ENCODE measurements at places on chromosomes 6 and 20.

DNA sequence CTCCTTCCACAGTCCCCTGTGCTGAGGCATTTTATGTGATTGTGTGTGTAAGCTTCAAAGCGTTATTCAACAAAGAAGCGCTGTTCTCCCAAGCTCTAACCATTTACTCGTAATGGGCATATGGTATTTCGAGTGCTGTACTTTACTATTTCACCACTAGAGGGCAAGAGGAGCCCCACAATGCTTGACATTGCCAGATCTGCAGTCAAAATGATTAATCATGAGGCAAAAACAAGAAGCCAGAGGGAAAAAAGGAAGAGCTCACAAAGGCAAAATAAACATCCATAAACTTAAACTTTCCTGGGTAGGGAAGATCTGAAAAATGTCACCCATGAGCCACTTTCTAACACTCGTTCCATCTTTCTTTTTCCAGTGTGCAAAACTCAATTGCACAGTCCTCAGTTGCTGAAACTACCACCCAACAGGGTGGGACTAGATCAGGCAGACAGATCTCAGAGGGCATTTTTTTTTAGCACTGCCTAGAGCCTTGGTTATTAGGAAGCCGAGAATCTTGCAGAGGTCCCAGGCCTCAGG, 215.0 kb upstream of the PLCB4 start:
- DNase-seq: peak; percentile 76

DNA sequence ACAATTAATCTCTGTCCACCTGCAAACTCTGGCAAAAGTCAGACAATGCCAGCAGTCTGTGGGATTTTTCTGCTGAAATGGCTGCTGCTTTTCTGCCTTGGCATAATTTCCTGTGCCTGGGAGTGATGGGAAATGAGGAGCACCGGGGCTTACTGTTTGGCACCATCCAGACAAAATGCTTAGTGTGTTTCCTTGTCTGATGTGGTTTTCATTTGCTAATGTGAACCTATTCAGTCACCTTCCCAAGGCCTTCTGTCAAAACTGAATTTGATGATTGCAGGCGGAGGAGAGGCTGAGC, 56.4 kb downstream of the CDH4 start:
- no peak for DNase-seq

DNA sequence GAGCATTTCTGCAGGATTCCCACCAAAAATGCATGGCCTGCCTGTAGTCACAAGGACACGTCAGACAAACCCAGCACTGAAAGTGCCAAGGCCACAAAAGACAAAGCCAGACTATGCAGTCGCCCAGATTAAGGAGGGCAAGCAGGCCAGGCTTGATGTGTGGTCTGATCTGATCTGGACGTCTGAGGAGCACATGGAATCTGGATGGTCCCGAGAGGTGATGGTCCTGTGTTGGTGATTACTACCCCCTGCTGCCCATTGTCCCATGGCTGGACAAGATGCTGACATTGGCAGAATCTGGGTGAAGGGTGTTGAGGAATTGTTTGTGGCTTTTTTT, 17.1 kb downstream of the NPEPL1 start:
- no peak for DNase-seq

DNA sequence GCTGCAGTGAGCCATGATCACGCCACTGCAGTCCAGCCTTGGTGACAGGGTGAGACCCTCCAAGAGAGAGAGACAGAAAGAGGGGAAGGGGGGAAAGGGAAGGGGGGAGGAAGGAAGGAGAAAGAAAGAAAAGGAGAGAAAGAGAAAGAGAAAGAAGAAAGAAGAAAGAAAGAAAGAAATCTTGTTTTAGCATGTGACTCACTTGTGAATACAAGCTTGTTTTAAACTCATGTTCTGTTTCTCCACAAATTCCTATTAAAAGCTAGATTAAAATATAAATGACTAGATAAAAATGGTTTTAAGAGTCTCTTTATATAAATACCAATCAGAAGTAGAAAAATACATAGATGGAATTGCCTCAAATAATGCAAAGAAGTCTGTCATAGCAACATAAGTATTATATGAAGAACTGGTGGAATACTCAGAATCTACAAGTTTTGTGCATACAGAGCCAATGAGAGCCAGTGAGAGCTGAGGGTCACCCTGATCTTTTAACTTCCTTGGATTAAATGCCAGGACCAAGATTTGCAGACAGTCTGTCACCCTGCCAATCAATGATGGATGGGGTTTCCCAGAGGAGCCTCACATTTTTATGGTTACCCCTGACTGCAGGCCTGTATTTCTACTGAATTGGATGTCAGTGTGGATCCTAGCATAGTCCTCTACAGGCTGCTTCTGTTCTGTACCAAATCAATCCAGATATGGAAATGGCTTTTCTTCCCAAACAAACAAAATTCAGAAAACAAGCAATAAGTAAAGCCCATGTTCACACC, 50.8 kb upstream of the LY86 start:
- DNase-seq: no peak

GRCh38 chr6:45786355-45786781, 229.3 kb downstream of the CLIC5 start:
- peak; percentile 70 for DNase-seq

DNA sequence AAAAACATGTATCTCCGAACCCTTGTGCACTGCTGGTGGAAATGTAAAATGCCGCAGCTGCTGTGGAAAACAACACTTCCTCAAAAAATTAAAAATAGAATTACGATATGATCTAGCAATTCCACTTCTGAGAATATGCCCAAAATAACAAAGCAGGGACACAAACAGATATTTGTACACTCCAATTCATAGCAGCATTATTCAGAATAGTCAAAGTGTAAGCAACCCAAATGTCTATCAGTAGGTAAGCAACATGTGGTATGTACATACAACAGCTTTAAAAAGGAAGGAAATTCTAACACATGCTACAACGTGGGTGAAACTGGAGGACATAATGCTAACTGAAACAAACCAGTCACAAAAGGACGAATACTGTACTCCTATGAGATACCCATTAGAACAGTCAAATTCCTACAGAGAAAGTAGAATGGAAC, 5.7 kb upstream of the RAB5IF start:
- DNase-seq: no peak

GRCh38 chr20:20772497-20773085, 60.1 kb upstream of the RALGAPA2 start:
- DNase-seq: no peak

- peak; percentile 23 for DNase-seq
These were observed 828 bp downstream of the ADGRB3 start for GRCh38 chr6:68635706-68636513.

GRCh38 chr6:37704923-37705238, 7.2 kb upstream of the MDGA1 start:
- DNase-seq: no peak

DNA sequence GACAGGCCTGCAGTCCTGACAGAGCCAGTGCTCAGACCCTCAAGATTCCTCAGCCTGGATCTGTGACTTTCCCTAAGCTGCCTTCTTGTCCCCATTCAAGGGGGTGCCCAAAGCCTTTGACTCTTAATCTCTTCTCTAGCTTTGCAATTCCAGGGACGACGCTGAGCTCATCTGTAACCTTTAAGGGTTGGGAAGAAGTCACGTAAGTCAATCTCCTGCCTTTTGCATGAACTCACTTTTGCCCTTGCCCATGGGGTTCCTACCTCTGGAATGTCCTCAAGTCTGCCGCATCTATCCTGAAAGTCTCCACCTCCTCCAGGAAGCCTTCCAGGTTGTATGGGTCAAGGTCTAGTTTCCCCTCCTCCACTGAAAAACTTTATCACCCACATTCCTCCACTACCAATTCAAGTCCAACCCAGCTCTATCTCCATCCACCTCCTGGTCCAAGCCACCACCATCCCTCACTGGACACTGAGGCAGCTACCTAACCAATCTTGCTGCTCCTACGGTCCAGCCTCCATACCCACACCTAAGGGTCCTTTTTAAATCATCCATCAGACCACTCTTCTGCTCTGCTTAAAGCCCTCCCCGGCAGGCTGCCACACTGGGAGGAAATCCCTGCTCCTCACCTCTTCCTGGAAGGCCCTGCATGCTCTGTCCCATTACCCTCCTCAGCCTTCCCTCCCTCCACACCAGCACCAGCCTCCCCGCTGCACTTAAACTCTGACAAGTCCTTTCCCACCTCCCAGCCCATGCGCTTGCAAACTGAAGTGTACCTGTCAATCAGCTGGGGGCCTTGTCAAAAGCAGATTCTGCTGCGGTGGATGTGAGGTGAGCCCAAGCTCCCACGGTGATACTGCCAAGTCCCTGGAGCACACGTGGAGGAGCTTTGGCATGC, 29.7 kb downstream of the PREX1 start:
- DNase-seq: no peak

GRCh38 chr6:14913931-14914330, 331.9 kb upstream of the JARID2 start:
- no peak for DNase-seq

DNA sequence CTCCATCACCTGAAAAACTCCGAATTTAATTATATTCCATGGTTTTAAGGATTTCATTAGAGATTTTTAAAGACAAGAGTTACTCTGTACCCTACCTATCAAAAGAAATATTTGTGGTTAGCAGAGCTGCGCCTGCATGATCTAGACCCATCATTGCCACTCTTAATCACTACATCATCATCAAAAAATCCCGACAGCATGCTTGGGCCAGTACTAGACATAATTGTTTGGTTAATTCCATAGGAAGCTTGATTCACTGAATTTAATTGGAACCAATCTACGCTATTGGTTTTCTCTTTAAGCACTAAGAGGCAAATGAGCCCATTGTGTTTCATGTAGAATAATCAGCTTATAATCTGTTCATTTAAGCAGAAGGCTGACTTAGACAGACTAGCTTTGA, 33.4 kb upstream of the RNF217 start:
- DNase-seq: no peak

- no peak for DNase-seq
These were observed 154.3 kb downstream of the IPCEF1 start for GRCh38 chr6:154202339-154202738.

DNA sequence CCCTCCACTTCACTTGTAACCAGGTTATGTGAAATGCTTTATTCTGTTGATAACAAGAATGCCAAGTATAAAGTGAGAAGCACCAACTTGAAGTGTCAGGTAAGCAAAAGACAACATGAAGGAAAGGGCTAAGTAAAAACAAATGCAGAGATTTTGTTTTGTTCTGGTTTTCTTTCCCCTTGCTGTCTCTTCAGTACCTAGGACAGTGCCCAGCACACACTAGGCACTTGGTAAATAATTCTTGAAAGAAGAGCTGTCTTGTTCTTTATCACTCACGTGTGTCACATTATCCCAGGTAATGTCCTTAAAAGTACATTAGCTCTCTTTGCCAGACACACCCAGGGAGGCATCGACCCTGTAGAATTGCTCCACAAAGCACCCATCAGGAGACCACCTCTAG, 350.0 kb upstream of the IRAK1BP1 start:
- DNase-seq: no peak

DNA sequence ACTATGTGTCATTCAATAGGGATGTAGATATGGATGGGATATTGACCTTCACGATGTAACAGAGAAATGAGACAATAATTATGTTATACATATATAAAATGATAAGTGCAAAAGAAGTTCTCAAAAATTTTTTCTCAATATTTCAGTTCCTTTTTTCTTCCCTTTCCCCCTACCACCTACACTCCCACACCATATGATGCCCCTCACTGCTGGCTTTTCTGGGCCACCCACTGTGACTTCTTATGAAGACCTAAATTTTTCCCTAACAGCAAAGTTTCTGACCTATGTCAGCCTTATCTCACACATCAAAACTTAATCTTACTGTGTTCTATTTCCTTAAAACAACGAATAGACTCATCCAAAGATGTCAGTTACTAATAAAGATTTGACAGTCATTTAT, 89.9 kb upstream of the MYLIP start:
- no peak for DNase-seq

GRCh38 chr20:57650266-57650665, 30.0 kb upstream of the ZBP1 start:
- no peak for DNase-seq

GRCh38 chr20:36408219-36408618, 102.1 kb downstream of the DLGAP4 start:
- DNase-seq: no peak

DNA sequence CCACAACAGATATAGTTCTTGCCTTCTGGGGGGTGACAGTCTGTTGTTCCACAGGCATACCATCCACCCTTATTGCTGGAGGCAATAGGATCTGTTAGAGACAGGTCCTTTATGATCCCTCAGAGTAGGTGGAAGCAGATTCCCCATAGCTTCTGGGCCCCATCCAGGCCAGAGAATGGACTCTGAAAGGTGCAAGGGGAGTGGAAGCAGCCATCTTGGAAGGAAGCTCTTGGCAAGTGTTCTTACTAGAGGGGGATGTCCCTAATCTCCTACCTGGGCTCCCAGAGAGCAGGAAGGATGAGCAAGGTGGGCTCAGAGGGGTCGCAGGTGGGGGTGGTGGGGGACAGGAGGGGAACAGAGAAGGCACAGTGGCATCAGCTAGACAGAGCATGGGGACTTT, 33.4 kb downstream of the CEBPB start:
- DNase-seq: no peak

DNA sequence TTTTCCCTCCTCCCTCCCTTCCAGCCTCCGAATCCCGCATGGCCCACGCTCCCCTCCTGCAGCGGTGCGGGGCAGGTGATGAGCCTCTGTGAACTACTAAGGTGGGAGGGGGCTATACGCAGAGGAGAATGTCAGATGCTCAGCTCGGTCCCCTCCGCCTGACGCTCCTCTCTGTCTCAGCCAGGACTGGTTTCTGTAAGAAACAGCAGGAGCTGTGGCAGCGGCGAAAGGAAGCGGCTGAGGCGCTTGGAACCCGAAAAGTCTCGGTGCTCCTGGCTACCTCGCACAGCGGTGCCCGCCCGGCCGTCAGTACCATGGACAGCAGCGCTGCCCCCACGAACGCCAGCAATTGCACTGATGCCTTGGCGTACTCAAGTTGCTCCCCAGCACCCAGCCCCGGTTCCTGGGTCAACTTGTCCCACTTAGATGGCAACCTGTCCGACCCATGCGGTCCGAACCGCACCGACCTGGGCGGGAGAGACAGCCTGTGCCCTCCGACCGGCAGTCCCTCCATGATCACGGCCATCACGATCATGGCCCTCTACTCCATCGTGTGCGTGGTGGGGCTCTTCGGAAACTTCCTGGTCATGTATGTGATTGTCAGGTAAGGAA, at the start of gene OPRM1:
TSS of gene OPRM1 (plus strand) at position 10 of the 612 bp plus-strand sequence. CDS start at position 315, 305 bp downstream.
- DNase-seq: peak; percentile 83

DNA sequence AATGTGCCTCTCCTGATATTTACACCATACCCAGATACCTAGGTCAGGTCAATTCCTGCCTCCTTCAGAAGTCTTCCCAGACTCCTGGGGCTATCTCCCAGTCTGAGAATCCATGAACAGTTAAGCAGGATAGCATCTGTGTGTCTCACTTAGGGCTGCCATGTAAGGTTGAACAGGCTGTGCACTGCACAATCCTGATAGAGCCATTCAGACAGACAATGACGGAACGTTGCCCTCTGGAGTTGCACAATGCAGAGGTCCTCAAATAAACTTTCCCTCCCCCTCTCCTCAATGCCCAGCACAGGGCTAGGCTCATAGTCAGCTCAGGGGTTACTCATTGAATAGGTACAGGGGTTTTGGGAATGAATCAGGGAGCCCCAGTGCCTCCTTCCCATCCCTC, 89.7 kb downstream of the CD40 start:
- DNase-seq: no peak

- no peak for DNase-seq
These were observed 50.7 kb downstream of the DOK5 start for GRCh38 chr20:54525916-54526590.

- no peak for DNase-seq
These were observed 26.8 kb downstream of the BNIP5 start for GRCh38 chr6:36309900-36310299.

GRCh38 chr20:44467289-44467883, 8.3 kb upstream of the TTPAL start:
- DNase-seq: no peak

Data from neuronal stem cell (in vitro differentiated cells).